ENCODE measurements at places on chromosomes 13 and 19.

GRCh38 chr13:47774671-47774994 is 226.4 kb downstream of the SUCLA2 start:
- no peak for DNase-seq

- DNase-seq, result no peak
These were observed 47.0 kb upstream of the USPL1 start for GRCh38 chr13:30570691-30571090.

GRCh38 chr13:24243302-24243701 is 66.1 kb upstream of the C1QTNF9 start:
- no peak for DNase-seq

DNA sequence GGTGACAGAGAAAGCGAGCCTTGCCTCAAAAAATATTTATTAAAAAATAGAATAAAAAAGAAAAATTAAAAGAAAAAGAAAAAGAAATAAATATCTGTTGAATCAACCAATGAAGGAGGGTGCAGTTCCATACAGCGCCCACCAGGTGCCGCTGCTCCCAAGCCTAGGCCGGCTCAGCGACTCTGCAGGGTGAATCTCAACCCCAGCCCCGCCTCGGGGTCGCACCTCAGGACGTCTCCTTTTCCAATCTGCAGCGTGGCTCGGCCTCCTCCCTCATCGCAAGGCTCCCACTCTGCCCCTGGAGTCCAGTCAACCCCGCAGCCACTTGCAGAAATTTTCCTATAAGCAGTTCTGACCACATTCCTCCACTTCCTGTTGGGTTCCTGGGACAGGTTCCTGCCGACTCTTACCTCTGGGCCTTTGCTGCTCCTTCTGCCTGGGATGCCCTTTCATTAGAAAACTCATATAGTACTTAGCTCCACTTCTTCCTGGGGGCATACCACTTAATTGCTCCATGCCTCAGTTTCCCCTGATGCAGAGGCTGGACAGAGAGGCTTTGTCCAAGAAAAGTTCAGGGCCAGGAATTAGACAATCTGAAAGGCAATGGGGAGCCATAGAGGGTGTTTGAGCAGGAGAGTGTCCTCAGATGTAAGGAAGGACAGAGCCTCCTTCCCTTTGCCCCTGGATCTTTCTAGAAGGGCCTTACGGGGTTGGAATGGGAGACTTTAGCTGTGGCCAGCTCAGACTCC is 24.3 kb downstream of the NFILZ start:
- no peak for DNase-seq

- DNase-seq, result no peak
These were observed 5.4 kb downstream of the LINGO3 start for GRCh38 chr19:2302319-2303210.

GRCh38 chr19:55255618-55256423 is 3.0 kb downstream of the PPP6R1 start:
- DNase-seq, result no peak

DNA sequence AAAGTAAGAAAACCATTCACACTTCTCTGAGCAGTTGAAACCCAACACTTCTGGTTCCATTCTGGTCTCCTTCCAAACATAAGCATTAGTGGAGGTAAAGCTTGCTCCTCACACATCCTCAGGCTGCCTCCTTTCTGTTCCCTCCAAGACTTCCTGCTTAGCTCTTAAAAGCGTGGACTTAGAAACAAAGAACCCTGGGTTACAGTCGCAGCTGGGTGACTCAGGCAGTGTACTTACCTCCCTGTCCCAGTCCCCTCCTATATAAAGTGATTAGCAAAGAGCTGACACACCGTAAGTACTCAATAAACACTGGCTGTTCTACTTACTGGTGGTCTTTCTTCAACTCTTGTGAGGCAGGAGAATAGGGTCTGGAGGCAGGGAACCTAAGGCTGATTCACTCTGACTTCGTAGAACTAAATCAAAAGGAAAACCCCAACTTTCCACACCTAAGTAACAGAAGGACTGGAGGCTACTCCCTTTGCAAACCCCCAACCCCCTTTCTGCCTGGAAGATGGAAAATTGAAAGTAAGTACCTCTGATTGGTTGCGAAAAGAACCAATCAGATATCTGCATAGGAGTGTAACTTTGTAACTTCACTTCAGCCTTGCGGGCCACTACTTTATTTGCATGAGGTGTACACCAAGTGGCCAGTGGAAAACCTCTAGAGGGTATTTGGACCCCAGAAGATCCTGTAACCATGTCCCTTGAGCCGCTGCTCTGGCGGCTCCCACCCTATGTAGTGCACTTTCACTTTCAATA is 165.4 kb downstream of the SUCLA2 start:
- no peak for DNase-seq

- DNase-seq, result no peak
These were observed 8.0 kb downstream of the LILRB4 start for GRCh38 chr19:54670576-54671357.

DNA sequence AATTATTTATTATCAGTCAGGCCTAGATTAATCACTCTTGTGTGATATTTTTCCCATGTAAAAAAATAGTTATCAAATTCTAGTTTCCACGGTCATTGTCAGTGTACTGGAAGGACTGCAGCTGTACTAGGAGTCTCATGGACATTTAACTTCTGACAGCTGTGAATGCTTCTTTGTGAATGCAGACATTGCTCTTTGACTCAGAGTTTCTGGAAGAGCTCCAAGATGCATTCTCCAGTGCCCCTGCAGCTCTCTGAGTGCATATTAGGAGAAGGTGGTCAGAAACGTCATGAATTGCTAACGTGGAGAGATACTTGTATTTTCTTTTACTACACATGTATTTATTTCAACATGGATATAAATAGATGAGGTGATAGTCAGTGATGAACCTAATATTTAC is 9.7 kb upstream of the SLITRK5 start:
- DNase-seq, result no peak

GRCh38 chr19:18156841-18157464 is 4.0 kb downstream of the PIK3R2 start:
- peak; percentile 81 for DNase-seq

DNA sequence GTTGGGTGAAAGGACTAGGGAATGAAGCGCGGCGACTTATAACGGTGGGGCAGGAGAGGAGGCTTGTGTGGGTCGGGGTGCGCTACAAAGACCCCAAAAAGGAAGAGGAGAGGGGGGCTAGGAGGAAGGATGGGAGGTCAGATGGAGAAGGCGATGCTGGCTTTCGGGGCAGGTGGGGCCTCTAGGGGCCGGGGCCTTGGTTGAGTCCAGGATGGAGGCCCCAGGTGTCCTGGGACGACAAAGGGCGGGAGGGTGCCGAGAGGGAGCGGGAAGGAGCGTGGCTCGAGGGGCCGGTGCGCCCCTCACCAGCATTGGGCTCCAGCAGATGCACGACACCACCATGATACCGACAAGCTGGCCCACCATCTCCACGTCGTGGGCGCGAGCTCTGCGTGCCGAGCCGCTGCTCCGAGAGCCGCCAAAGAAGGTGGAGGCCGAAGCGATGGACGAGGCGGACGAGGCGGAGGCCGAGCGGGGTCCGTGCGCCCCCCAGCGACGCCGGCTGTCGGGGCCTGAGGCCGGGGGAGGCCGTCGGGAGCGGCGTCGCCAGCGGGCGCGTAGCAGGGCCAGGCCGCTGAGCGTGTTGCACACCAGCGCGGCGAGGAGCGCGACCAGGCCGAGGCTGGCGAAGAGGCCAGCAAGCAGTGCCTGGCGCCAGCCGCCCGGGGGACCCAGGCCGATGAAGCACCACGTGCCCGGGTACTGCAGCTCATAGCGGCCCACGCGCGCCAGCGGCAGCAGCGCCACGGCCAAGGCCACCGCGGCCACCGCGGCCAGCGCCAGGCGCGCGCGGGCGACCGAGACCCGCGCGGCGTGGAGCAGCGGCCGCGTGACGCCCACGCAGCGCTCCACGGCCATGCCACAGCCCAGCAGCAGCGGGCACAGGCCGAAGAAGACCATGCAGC is 1.8 kb downstream of the PTGER1 start:
- DNase-seq, result no peak

- DNase-seq, result no peak
These were observed 43.2 kb downstream of the LATS2 start for GRCh38 chr13:21018220-21018619.

GRCh38 chr13:101727118-101727517 is 274.6 kb downstream of the ITGBL1 start:
- DNase-seq, result no peak

DNA sequence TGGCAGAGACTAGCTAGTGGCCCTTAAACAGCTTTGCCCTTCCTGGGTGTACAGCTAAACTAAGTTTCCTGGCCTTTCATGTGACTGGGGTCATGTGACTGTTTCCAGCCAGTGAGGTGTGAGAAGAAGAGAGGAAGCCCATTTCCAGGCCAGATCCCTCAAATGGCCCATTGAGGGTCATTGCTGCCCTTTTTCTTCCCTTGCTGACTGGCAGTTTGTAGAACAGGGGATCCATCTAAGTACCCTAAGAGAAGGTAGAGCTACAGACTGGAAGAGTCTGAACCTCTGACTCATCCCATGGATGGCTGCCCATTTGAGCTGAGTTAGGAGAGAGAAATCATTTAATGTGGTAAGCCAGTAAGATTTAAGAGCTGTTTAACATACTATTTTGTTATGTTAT is 2.8 kb downstream of the SWSAP1 start:
- peak; percentile 68 for DNase-seq

DNA sequence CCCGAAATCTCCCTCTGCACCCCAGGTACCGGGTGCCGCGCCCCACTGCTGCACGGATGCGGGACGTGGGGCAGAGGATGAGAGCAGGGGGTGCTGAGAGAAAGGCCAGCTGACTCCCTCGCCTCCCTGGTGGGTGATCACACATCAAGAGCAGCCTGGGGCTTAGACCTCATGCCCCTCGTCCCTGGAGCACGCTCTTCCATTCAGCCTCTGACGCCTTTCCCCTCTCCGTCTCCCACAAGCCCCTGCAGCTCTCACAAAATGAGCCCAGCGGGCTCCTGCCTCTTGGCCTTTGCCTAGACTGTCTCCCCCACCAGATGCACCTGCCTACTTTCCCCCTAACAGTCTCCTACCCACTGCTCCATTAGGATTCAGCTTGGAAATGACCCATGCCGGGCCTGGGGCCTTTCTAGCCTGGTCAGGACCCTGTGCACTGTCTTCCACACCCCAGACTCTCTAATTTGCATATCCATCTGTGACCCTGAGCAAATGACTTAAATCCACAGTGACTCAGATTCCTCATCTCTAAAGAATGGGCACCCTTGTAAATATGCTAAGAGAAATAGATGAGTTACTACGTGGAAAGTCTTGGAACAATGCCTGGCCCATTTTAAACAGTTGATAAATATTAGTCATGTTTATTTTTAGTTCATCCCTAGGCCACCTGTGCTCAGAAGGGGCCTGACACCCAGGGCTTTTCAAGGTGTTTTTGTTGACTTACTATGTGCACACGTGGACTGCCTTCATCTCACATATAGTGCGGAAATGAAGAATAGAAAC is 582 bp upstream of the PTPRH start:
- DNase-seq, result peak; percentile 90

- no peak for DNase-seq
These were observed 570.5 kb upstream of the ARGLU1 start for GRCh38 chr13:107138486-107138885.

All from HFF-Myc (cell line).